ENCODE measurements at places on chromosomes 2 and 18. TPM values are rescaled to one million over a fixed set of nuclear protein-coding genes. Genes with fewer than 3 reads are reported as not detected.

The SUMO1 gene
- total RNA-seq: 107 TPM

The RAB11FIP5 gene
- total RNA-seq: 59.0 TPM

The TMEFF2 gene
- under 0.01 TPM for total RNA-seq

The RBM44 gene
- total RNA-seq: 0.72 TPM

The C2orf72 gene
- total RNA-seq: not detected

The ARHGAP25 gene
- 0.29 TPM for total RNA-seq

The ASB18 gene
- total RNA-seq: under 0.01 TPM

The KYNU gene
- 10.9 TPM for total RNA-seq

The ALKAL2 gene
- not detected for total RNA-seq

The IL1RN gene
- total RNA-seq: not detected

The CYBRD1 gene
- total RNA-seq: 338 TPM

The CPO gene
- not detected for total RNA-seq

The SRD5A2 gene
- total RNA-seq: not detected

The LRATD1 gene
- total RNA-seq: 10.0 TPM

The SLC23A3 gene
- 1.4 TPM for total RNA-seq

The TUBA3D gene
- total RNA-seq: not detected

The FAM161A gene
- 3.2 TPM for total RNA-seq

The TEX44 gene
- not detected for total RNA-seq

The SPATA3 gene
- not detected for total RNA-seq

The IL36B gene
- not detected for total RNA-seq

The PLCL1 gene
- total RNA-seq: 3.2 TPM

The TXNL4A gene
- total RNA-seq: 54.6 TPM

The INHA gene
- total RNA-seq: 0.29 TPM

The PRSS56 gene
- not detected for total RNA-seq

The CAMKMT gene
- 7.4 TPM for total RNA-seq

The NT5C1B gene
- not detected for total RNA-seq

The CHMP3 gene
- 76.0 TPM for total RNA-seq

The OR6B2 gene
- not detected for total RNA-seq

The MRO gene
- total RNA-seq: 1.8 TPM

The MEP1B gene
- not detected for total RNA-seq

The LIPG gene
- 2.2 TPM for total RNA-seq

The SLC5A7 gene
- not detected for total RNA-seq

The UBE2E3 gene
- total RNA-seq: 58.3 TPM

The LYPD1 gene
- 5.9 TPM for total RNA-seq

The CRYGC gene
- total RNA-seq: not detected

The SH2D6 gene
- not detected for total RNA-seq

The REEP1 gene
- total RNA-seq: 0.36 TPM

The CPS1 gene
- 21.7 TPM for total RNA-seq

The PREPL gene
- total RNA-seq: 41.3 TPM

The SKOR2 gene
- total RNA-seq: not detected

The NHEJ1 gene
- total RNA-seq: 21.7 TPM

Data from osteoblast (primary cell).